C1 segment of cervical spinal cord (tissue), 14 donors: ENCODE measurements at places on chromosomes 16 and 17.

DNA sequence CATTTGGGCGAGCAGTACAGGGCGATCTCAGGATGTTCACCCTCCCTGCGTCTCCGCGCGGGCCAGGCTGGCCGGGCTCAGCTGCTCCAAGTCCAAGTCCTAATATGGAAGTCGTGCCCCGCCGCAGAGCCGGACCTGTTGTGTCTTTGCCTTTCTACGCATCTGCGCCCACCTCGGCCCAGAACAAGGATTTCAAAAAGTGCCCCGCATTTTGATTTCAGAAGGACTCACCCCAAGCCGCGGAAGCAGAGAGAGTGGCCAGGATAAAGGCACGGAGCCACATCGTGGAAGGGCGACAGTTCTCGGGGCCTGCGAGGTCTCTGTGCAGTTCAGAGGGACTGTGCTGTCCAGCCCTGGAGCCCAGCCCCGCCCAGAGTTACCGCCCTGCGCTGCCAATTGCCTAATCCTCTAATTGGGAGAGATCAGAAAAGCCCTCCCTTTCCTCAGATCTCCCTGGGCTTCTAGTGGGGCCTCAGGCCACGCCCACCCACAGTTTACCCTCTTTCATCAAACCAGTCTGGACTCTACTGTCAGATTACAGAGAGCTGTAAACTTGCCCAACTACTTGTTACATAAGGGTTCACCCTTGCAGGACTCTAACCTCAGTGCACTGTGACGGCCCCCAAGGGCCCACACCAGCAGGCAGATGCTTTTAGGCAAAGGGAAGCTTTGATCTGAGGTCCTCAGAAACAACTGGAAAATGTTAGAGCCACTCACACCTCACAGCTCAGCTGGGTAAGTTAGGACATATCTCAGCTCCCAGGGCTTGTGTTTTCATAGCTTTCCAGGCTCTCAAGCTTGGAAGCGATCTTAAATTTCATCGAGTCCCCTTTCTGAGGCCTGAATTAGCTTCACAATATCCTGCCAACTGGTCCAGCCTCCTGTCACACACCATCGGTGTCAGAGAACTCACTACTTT lies at the start of gene CES1:
TSS of gene CES1 (minus strand) at position 324 of the 919 bp plus-strand sequence. CDS start at position 283, 41 bp downstream.
- no peak for DNase-seq

- no peak for DNase-seq
Observed at GRCh38 chr16:2288726-2289125, 20.8 kb upstream of the RNPS1 start.

DNA sequence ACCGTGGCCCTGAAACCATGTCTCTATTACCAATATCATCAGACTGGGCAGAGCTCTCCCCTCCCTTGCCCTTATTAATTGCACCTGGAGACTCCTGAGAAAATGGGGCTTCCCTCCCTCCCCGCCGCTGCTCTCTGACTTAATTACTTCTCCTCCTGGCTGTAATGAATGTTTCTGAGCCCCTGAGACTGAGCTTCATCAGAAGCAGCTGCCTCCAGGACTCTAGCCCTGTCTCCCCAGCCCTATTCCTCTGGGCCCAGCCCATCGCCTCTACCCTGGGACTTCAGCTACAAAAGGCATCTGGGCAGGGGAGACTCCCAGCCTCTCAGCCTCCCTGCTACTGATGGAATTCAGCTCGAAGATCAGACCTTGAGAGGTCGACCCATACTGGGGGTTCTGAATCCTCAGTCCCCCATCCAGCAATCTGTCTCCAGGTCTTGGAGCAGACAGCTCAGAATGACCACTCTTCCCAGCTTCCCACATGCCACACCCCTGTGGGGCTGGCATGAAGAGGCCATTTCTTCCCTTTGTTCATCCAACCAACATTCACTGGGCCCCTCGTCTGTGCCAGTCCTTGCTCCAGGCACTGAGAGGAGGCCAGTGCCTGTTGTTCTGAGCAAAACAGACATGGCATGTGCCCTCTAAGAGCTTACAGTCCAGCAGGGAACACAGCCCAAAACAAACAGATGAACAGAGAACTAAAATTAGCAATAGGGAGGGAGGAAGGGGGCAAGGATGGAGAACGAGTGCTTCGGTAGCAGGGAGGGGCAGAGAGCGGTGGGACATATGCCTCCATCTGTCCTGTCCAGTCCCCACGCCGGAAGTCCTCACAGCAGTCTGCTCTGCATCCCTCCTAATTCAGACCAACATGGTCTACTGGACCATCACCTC lies 17.0 kb upstream of the NAGS start:
- DNase-seq: no peak

DNA sequence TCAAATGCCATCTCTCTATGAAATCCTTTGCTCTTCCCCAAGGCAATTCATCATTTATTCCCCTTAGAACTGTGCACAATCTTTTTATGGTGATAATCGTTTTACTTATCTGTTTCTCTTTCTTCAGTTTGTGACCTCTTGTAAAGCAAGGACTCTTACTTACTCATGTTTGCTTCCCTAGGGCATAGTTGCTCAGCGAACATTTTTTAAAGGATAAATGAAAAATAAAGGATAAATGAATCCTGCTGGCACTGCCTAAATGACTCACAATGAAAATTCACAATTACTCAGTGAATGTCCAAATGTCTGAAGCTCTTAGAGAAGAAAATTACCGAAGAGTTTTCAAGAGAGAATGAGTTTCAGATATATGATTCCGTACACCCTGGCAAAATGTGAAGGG lies 671.7 kb downstream of the CDH11 start:
- DNase-seq: no peak

DNA sequence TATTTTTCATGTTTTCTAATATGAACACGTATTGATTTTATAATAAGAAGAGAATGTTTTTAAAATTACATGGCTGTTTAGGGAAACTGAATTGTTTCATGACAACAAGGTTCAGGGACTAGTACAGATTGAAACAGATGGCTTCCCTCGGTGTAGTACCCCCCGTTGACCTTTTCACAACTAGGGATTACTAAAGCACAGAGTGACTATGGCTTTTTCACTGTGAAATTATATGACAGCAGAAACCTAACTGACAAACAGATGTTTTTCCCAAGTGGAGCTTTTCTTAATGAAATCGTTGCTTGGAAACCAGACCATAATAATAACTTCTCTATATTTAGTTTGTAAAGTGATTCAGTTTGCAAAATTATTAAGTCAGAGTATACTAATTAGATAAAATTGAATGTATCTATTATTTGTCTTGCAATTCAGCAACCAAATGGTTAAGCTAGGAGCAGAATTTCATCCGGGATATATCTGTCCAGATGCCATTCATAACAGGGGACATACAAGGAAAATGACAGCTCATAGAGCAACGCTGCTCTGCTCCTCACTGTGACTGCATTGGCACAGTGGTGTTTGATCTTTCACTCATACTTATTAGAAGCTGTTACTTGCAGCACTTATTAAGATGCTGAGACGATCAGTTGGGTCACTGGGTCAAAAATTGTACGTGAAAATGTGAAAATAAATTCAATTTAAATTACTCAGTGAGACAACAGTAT lies 111.7 kb downstream of the TANGO6 start:
- no peak for DNase-seq

- peak; percentile 65 for DNase-seq
Observed at GRCh38 chr17:1714980-1715802, 5.0 kb upstream of the TLCD2 start.

- DNase-seq: no peak
Observed at GRCh38 chr17:67221062-67221998, 23.7 kb downstream of the HELZ start.

- no peak for DNase-seq
Observed at GRCh38 chr16:28531777-28532744, 6.7 kb downstream of the NUPR1 start.

DNA sequence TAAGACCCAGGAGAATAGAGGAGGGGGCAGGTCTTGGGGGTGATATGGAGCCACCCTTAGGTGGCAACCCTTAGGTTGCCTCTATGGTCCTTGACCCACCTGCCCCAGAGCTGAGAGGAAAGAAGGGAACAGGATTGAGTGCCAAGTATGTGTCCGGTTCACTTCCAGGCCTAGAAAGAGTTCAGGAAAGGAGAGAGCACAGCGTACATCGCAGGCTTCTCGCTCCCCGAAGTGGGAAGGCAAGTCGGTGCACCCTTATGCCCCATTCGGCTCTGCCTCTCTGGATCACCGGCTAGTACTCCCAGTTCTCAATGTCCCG lies 631 bp downstream of the SP6 start:
- DNase-seq: no peak

GRCh38 chr17:6526362-6527152 lies 29.8 kb downstream of the PITPNM3 start:
- DNase-seq: no peak

DNA sequence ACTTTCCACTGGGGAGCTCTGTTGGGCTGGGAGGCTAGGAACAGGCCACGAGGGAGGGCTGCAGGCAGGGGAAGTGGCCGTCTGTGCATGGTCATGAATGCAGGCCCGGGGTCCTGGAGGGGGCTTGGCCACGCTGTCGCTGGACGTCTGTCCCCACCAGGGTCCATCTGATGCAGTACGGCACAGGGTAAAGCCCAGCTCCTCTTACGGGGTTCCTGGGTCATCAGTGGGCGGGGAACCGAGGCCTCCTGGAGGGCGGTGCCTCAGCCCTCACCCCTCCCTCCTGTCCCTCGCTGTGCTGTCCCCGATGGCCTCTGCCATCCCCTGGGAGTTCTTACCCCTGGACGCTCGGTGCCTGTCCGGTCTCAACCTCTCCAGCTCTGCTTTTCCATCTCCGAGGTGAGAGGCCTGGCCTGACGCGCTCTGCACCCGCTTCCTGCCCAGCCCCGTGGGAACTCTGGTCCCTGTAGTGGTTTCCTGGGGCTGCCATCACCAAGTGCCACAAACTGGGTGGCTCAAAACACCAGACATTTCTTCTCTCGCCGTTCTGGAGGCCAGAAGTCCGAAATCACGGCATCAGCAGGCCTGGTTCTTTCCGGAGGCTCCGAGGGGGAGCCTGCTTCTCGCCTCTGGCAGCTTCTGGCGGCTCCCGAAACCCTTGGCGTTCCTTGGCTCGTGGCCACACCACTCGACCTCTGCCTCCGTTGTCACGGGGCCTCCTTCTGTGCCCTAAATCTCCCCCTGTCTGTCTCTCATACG lies 182.8 kb downstream of the SEC14L1 start:
- DNase-seq: no peak

- DNase-seq: no peak
Observed at GRCh38 chr17:58996968-58997367, 109.7 kb downstream of the TRIM37 start.

GRCh38 chr16:30473231-30474073 lies 910 bp downstream of the ITGAL start:
- DNase-seq: no peak

- DNase-seq: no peak
Observed at GRCh38 chr17:68006797-68007196, 10.5 kb upstream of the C17orf58 start.

- DNase-seq: no peak
Observed at GRCh38 chr17:68576811-68577496, 24.2 kb downstream of the FAM20A start.

DNA sequence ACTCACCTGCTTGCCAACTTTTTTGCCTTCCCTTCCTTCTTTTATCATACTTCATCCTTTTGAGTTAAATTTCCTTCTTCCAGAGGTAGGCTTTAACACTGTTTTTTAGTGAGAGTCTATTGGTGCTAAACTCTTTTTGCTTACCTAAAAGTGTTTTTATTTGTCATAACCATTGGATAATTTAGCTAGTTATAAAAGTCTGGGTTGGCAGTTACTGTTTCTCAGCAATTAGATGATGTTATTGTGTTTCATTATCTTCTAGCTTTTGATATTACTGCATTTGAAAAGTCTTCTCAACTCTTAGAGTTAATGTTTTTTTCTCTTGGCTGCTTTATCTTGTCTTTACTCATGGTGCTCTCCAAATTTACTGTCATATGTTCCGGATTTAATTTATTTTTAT lies 22.6 kb downstream of the ZNRF1 start:
- DNase-seq: no peak

DNA sequence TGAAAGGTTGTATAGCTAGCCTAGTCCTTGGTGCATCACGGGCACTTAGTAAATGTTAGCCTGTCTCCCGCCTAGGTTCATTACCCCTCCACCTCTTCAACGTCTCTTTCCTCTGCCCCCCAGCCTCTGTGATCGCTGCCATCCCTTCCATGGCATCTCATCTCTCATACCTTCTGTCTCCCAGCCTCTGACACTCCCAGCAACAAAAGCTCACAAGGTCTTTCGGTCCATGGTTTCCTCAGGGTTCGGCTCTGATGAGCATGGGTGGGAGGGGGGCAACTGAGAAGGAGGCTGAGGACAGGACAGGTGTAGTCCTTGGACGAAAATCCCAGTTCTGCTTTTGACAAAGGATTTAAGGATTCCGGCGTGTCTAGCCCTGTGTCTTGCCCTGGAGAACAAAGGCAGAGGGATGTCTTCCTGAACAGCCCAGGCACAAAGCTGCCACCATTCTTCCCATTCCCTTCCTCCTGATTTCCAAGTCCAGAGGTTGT lies 16.7 kb downstream of the CCR7 start:
- DNase-seq: no peak

DNA sequence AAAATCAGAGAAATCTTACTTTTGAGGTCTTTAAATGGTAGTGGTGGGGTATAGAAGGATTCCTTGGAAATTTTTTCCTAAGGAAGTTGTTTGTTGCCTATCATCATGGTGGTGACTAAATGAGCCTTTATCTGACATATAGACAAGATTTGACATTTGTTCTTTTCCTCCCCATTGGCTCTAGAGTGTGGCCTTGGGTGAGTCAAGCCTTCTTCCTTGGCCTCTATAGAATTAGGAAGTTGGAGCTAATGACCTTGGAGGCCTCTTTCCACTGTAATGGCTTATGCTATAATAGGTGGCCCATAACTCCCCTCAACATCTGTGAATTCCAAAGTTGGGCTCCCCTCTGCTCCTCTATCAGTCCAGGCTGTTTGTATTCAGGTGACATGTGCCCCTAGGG lies 79.1 kb upstream of the HNF1B start:
- no peak for DNase-seq

DNA sequence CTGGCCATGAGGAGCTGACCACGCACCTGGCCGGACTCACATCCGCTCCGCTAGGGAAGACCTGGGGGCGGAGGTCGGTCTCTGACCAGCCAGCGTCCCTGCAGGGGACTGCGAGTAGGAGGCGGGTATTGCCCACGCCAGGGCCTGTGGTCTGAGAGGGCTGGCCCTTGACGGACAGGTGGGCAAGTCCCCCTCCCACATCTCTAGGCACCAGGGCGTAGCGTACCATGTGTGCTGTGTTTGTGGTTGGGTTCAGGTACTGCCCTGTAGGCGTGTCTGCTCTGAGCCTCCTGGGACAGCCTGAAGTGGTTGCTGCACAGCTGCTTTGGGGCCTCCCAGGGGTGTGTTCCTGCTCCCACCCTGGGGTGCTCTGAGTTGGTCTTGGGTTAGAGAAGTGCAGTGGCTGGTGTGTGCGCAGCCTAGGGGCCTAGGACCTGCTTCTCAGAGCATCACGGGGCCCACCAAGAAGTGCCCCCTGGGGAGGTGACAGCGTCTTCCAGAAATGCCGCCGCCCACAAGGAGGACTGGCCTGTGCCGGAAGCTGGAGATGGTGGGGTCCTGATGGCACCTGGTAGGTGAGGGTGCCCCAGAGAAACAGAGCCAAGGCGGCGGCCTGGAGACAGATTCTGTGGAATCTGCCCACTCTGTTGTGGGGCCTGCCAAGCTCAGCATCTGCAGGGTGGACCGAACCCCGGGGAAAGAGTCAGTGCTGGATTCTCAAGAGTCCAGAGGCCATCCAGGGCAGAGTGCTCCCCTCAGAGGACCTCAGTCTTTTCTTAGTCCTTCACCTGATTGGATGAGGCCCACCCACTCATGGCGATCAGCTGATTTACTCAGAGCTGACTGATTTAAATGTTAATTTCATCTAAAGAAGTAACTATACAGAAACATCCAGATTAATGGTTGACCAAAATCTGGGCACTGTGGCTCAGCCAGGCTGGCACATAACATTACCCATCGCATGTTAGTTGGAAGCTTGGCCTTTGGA lies 48.3 kb downstream of the WDR45B start:
- DNase-seq: no peak

- no peak for DNase-seq
Observed at GRCh38 chr17:68592682-68593641, 8.2 kb downstream of the FAM20A start.
